ENCODE measurements at places on chromosomes 13 and 19. TPM values are rescaled to one million over a fixed set of nuclear protein-coding genes. Genes with fewer than 3 reads are reported as not detected.

Gene BICRA
- total RNA-seq: 2.0 TPM

Gene KLK3
- not detected for total RNA-seq

Gene PRR19
- total RNA-seq: 0.19 TPM

Gene BCAM
- 5.4 TPM for total RNA-seq

Gene ZNF443
- 3.8 TPM for total RNA-seq

Gene NKPD1
- total RNA-seq: 0.56 TPM

Gene ADGRE3
- not detected for total RNA-seq

Gene ZNF841
- 43.4 TPM for total RNA-seq

Data from regular cardiac myocyte (primary cell).